ENCODE measurements at places on chromosomes 4 and X. TPM values are rescaled to one million over a fixed set of nuclear protein-coding genes. Genes with fewer than 3 reads are reported as not detected.
A peak's percentile ranks its signal among the peaks of the same experiment; 100 is the strongest.

GRCh38 chr4:149248191-149248764 is 567.4 kb downstream of the IQCM start:
- DNase-seq = no peak

DNA sequence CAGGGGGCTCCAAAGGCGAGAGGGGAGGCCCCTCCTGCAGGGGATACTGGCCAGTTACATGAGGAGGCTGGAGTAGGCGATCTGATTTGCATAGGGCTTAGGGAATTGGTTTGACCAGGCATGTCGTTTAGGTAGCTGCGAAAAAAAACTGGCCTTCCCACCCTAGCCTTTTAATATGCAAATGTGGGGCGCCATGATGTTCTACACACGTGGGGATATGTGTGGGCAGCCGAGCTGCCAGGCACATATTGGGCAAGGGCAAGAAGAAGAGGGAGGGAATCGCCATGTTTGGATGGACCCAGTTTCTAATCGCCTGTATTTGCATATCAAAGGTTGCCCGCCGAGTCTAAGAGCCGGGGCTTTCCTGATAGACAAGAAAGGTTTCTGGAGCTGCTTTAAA is 121.3 kb downstream of the PRKX start:
- DNase-seq = no peak

GRCh38 chr4:70718811-70719604 is 2.8 kb upstream of the RUFY3 start:
- no peak for DNase-seq

DNA sequence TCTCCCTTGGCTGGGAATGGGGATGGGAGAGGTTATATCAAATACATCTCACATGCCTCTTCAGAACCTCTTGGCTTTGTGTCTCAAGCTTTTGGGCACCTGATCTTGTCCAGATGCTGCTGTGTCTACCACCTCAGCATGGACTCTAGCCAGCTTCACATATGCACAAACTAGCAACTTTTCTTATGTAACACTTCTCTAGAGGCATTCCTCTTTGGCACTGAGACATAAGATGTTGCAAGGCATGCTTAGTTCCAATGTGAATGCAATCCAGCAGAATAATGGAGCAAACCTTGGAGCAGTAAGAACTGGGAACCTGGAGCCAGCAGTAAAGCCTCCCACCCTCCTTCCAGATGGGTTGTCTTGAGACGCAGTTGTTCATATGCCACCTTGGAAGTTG is 113.4 kb upstream of the TMEM47 start:
- no peak for DNase-seq

DNA sequence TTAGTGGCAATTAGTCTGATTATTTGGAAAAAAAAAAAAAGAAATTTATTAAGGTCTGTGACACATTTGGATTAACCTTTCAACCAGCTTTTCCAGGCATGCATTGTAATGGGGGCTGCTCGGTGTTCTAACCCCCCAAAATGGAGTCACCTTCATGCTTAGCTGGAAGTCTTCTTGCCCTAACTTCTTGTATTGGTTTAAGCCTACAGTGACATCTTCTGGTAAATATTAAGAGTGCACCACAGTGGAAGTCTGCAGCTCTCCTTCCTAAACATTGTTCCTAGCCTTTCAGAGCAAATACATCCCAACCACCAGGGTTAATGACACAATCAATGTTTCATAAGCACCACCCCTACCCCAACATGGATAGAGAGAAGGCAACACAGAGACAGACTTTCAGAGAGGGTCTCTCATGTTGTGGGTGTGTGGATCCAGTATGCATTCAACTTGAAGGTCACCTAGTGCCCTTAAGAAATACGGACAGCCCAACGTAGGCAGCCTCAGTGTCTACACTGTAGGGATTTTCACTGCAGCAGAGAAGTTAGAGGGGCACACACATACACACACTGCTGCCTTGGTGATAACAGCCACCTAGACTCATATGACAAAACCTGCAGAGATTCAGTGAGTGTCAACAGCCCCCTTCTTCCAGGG is 142.9 kb upstream of the MBNL3 start:
- DNase-seq = peak; percentile 57

DNA sequence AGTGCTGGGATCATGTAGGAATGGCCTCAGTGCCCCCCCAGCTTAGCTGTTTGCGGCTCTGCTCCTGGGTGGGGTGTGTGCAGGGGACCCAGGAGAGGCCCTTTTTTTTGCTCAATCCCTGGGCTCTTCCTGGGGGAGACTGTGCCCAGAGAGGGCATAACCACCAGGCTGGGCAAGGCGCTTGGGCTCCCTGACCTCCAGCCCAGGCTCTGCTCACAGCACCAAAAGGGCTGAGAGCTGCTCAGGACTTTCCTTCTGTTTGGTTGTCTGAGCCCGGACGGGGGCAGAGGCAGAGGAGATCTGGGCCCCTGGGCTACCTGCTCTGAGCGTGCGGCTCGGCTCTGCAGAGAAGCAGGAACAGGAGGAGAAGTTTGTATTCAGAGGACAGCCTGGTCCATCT is 64.7 kb downstream of the PSAPL1 start:
- no peak for DNase-seq

The MAP7D3 gene
- total RNA-seq = 3.4 TPM

DNA sequence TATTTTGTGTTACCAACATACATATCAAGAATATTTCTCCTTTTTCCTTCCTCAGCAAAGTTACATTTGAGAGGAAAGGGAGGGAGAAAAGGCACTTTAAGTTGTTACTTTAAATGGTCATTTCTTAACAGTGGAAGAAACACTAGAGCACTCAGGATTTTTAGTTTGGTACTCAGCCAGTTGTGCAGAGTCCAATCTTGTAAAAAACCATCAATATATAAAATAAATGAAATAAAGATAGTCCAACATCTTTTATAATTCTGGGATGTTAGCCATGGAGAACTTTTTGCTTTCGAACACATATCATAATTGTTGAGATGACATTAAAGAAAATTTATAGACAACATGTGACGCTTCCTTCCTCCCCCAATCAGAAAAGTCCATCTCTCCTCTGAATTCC is 253.8 kb downstream of the QDPR start:
- DNase-seq = no peak

DNA sequence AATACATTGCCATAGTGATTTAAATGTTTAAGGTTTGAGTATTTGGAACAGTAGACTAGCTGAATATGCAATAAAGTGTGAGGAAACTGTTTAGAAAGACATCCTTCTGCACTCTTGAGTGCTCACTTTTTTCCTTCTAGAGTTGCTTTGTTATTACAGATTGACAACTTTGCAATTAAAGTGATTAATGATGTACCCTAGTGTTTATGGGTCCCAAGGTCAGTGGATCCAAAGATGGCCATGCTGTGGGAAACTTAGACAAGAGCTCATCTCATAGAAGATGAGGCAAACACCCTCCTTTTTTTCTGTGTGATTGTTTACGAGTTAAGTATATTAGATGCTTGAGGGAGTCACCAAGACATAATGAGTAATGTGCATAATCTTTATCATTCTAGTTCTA is 118.8 kb downstream of the PDLIM5 start:
- DNase-seq = no peak

DNA sequence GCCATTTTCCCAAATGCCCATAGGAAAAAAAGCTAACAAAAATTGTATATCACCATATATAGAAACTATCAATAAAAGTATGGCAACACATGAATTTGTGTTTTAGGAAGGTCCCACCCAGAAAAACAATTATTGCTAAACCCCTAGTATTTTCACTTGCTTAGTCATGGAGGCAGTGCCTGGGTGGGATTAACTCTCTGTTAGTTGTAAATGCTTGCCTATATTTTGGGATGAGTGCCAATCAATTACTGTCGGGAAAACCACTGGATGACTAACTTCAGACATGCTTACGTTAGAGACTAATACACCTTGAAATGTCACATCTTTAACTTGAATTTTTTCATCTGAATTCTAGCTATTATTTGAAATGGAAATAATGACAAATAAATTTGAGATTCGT is 33.9 kb downstream of the TMPRSS11A start:
- DNase-seq = no peak

The SERTM2 gene
- total RNA-seq = not detected

- no peak for DNase-seq
These were observed 81.1 kb upstream of the RAPGEF2 start for GRCh38 chr4:159021597-159022385.

DNA sequence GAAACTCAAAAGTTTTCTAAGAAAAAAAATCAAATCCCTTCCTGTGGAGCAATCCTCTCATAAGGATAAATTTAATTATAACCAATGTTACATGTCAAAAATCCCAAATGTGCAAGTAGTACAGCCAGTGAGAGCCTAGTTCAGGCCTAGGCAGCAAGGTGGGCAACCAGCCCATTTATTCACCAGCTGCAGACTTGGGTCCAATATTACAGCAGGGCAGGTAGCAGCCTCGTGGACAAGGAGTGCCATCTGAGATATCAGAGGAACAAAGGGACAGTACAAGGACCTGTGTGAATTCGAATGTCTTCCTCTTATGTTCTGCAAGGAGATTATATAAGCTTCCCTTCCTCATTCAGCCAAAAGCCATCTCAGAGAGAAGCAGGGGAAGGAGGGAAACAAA is 6.6 kb downstream of the HELQ start:
- no peak for DNase-seq

DNA sequence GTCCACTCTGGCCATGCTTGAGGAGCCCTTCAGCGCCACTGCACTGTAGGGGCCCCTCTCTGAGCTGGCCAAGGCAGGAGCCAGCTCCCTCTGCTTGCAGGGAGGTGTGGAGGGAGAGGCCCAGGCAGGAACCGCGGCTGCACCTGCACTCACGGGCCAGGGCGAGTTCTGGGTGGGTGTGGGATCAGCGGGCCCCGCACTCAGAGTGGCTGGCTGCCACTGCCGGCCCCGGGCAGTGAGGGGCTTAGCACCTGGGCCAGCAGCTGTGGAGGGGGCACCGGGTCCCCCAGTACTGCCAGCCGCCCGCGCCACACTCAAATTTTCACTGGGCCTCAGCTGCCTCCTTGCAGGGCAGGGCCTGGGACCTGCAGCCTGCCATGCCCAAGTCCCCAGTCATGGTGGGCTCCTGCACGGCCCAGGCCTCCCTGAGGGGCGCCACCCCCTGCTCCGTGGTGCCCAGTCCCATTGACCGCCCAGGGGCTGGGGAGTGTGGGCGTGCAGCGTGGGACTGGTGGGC is 347.2 kb upstream of the SPOCK3 start:
- no peak for DNase-seq

GRCh38 chr4:96102541-96103026 is 262.7 kb downstream of the PDHA2 start:
- DNase-seq = no peak

- DNase-seq = no peak
These were observed 30.5 kb upstream of the COL25A1 start for GRCh38 chr4:109332926-109333464.

- DNase-seq = no peak
These were observed 133.2 kb downstream of the SHROOM3 start for GRCh38 chr4:76568262-76568661.

DNA sequence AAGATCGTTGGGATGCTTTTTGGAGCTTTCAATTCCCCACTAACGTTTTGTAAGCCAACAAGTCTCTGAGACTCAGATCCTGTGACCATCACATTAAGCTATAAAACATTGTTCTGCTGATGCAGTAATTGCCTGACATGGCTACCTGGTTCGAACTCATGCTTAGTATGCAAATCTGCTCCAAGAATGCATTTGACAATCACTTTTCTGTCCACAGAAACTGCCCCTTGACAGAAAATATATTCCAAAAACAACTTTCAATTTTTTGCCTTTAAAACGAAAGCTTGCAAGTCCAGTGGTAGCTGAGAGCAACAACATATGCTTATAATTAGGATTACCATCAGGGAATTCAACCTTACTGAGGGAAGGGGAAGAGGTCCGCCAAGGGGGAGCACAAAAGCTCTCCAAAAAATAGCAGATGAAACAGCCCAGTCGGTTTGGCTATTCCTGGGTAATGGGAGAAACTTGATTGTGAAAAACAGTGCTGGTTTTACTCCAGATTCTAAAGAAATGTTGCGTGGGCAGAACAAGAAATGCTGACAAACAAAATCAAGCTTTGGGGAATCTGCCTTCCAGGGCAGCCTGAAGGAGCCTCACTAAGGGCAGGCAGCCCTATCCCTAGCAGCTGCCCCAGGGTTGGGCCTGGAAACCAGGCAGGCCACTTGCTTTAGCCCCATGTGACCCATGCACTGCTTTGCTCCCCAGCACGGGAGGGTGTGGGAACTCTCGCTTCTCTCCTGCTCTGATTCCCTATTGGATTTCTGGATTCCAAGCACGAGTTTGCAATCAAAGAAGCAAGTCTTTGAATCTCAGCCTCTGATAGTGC is 160.7 kb upstream of the LDB2 start:
- DNase-seq = no peak

The MAGED4B gene
- total RNA-seq = not detected

The PYURF gene
- total RNA-seq = 86.0 TPM

GRCh38 chr4:157929486-157929885 is 243.3 kb downstream of the GASK1B start:
- no peak for DNase-seq

DNA sequence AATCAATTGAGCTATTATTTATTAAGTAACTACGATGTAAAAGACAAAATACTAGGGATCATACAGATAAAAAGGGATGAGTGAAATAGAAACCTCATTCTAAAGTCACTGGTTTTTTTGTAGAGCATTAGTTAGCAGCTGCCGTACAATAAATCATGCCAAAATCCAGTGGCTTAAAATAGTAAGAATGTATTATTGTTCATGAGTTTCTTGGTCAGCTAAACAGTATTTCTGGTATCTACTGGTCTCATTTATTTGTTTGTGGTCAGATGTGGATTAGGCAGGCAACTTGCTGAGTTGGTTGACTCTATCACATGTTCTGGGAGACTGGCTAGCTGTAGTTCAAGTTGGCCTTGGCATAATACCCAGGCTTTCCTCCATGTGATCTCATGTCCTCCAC is 667.3 kb downstream of the GALNTL6 start:
- no peak for DNase-seq

The FGD1 gene
- 0.13 TPM for total RNA-seq

The PASD1 gene
- total RNA-seq = not detected

DNA sequence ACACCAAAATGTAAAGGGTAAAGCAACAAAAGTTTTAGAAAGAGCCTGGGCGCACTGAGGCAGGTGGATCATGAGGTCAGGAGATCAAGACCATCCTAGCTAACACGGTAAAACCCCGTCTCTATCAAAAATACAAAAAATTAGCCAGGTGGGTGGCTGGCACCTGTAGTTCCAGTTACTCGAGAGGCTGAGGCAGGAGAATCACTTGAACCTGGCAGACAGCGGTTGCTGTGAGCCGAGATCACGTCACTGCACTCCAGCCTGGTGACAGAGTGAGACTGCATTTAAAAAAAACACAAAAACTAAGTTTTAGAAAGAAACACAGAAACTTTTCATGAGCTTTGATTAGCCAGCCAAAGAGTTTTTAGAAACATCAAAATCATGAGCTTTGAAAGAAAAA is 76.5 kb downstream of the APBB2 start:
- no peak for DNase-seq

- DNase-seq = no peak
These were observed 124.2 kb upstream of the EOLA2 start for GRCh38 chrX:150062292-150063137.

- no peak for DNase-seq
These were observed 160.2 kb upstream of the GALNT7 start for GRCh38 chr4:173008436-173008835.

GRCh38 chr4:108902769-108903168 is 139.9 kb upstream of the ETNPPL start:
- peak; percentile 21 for DNase-seq

- DNase-seq = no peak
These were observed 308.8 kb upstream of the CPXCR1 start for GRCh38 chrX:88438209-88438608.

The SPANXD gene
- not detected for total RNA-seq
